ENCODE measurements at places on chromosomes 12 and 14. TPM values are rescaled to one million over a fixed set of nuclear protein-coding genes. Genes with fewer than 3 reads are reported as not detected.

Gene TGFB3
- total RNA-seq = 11.6 TPM

Gene BDKRB2
- total RNA-seq = 0.21 TPM

Gene TAS2R14
- 3.6 TPM for total RNA-seq

Gene PIWIL1
- not detected for total RNA-seq

Measured in A673 (cell line).